Epithelial cell of esophagus (primary cell): ENCODE measurements at places on chromosomes 3 and 15.
A peak's percentile ranks its signal among the peaks of the same experiment; 100 is the strongest.

DNA sequence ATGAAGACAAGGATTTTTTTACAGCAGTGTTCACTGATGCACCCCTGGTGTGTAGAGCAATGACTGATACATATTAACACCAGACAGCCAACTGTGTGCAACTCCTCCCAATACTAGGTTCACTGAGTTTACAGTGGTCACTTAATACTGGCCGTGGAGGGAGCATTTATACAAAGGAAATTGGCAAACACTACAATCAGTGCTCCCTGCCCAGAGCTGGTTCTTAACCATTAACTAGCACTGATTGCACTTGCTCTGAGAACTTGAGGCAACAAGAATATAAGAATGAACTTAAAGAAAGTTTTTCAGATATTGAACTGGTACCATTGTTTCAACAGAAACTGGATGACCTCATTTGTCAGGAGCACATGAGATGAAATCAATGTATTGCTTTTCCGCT lies 110.6 kb downstream of the MAGI1 start:
- DNase-seq = no peak

GRCh38 chr15:58383876-58384275 lies 47.9 kb upstream of the LIPC start:
- DNase-seq = no peak

GRCh38 chr3:104429727-104430126 lies 937.0 kb upstream of the ALCAM start:
- no peak for DNase-seq

DNA sequence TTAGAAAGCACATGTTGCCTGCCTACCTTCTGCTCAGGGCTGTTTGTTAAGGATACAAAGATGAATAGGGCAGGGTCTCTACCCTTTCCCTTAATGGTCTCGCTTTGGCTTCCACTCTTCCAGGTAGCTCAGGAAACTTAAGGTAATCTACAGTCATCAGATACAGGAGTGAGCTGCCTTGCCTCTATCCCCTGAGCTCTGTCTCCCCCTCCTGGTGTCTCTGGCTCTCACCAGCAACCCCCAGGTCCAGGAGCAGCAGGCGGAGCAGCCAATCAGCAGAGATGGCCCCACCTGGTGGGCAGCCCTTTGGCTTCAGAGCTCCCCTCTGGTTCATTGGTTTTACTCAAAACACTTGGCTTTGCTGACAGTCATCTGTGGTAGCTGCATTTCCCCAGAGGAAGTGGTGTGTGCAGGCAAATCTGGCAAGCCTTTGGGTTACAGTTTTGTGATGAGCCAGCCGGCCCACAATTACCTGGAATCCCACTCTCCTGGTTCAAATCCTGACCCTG lies 8.5 kb upstream of the CX3CR1 start:
- peak; percentile 86 for DNase-seq

GRCh38 chr15:100175406-100176114 lies 166.2 kb downstream of the ADAMTS17 start:
- DNase-seq = no peak

- no peak for DNase-seq
Observed at GRCh38 chr3:3646934-3647333, 152.3 kb upstream of the LRRN1 start.

GRCh38 chr3:7205962-7206361 lies 345.0 kb downstream of the GRM7 start:
- no peak for DNase-seq

- DNase-seq = no peak
Observed at GRCh38 chr3:191348098-191348497, 17.8 kb upstream of the UTS2B start.

GRCh38 chr3:70916375-70917055 lies 604.1 kb upstream of the MDFIC2 start:
- DNase-seq = peak; percentile 2

GRCh38 chr3:166080096-166080495 lies 242.9 kb upstream of the BCHE start:
- DNase-seq = no peak

GRCh38 chr3:104676241-104676640 lies 690.5 kb upstream of the ALCAM start:
- no peak for DNase-seq

- no peak for DNase-seq
Observed at GRCh38 chr3:9021271-9022009, 58.2 kb upstream of the RAD18 start.

DNA sequence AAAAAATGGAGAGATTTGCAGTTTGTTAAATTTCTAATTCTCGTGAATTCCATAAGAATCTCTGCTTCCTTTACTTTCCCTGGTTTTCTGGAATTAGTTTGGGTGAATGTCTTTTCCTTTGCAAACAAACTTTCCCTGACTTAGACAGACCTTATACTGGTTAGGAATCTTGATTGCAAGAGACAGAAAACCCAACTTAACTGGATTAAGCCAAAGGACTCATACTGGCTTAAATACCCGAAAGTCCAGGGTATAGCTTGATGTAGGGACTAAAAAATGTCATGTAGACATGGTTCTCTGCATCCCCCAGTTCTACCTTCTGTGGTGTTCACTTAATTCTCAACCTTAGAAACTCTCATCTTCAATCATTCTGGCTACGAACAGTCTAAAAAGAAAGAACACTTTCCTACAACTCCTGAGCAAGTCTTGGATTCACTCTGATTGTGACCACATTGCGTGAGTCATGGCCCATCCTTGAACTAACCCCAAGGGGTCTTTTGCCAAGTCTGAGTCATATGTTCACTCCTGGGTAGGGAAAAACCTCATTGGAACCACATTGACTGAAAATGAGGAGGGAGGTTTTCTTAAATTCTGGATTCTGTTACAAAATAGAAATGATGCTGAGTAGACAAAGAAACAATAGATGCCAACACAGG lies 136.0 kb upstream of the DAZL start:
- DNase-seq = peak; percentile 66

DNA sequence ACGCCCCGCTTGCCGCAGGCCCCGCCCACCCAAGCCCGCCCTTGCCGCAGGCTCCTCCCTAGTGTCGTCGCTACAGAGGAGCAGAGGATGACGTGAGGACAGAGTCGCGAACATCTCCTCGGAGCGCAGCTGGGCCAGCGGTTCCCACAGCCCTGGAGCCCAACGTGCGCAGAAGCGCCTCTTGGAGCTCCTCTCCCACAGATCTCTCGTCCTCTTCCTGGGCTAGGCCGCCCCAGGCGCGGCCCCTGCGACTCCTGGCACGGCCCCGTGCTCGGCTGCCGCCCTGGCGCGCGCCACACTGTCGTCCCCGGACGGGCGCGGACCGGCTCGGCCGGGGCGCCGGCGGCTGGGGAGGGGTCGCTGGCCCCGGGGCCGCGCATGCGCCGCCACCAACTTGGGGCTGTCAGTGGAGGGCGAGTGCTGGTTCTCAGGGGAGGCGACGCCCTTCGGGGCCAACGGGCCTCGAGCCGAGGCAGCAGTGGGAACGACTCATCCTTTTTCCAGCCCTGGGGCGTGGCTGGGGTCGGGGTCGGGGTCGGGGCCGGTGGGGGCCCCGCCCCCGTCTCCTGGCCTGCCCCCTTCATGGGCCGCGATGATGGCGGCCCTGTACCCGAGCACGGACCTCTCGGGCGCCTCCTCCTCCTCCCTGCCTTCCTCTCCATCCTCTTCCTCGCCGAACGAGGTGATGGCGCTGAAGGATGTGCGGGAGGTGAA lies at the start of gene TRPC1:
TRPC1 (plus strand) TSS at position 67 of the 714 bp plus-strand sequence; CDS start at position 593, 526 bp downstream.
- peak; percentile 84 for DNase-seq

- no peak for DNase-seq
Observed at GRCh38 chr3:45910892-45911291, 24.5 kb downstream of the CCR9 start.

DNA sequence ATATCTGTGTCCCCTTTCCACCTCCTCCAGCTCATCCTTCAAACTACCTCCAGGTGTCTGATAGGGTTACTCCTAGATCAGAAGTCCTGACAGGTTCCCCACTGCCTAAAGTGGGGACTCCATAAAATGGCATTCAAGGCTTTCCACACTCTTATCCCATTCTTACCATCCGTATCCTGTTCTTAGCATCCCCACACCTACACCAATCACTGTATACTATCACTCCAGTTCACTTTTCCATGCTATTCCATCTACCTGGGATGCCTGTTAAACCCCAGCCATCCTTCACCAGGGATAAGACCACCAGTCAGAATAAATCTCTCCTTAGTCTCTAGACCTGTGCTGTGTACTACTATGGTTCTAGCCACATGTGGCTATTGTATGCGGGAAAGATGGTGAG lies 19.1 kb downstream of the SSR3 start:
- DNase-seq = no peak

DNA sequence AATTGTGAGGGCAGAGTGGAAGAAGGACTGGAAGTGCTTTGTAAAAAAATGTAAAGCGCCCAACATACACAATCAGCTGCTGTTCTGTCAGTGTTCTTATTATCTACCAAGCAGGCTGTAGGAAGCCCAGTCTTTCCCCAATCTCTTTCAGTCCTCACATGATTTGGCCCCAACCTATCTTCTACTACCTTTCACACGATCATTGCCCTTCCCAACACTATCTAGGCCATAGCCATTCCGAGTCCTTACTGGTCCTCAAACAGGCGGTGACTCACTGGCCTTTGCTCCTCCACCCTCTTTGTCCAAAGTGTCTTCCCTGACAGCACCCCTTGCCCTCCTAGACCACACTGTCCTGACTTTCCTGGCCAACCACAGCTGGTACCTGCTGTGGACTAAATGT lies 861 bp upstream of the RFT1 start:
- DNase-seq = no peak

DNA sequence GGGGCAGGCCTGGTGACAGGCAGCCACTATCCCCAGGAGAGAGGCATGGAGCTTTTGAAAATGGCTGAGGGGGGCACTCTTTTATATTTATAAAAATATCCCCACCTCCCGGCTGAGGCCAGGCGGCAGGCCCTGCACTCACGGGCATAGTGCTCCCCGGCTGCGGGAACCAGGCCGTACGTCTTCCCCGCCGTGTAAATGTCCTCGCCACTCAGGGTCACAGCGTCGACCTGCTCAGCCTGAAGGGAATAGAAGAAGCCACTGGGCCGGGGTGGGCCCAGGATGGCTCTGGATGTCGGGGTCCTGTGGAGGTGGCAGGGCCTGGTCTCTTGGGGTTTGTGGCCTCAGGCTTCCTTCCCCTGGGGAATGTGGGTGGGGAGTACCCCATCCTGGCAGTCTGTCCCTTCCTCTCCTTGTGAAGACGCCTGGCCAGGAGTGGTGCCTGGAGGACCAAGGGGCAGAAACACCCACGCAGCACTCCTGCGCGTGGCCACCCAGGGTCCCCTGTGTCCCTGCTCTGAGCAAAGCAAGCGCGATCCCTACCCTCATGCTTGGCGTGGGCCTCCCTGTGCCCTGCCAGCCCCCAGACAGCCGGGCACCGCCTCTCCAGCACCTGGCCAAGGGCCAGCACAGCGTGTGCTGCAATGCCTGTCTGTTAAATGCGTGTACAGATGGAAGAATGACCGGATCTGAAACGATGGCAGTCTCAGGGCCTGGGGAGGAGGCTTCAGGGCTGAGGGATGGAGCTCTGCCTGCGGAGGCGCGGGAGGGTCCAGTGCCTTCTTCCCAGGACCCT lies 18.9 kb downstream of the MELTF start:
- DNase-seq = no peak

DNA sequence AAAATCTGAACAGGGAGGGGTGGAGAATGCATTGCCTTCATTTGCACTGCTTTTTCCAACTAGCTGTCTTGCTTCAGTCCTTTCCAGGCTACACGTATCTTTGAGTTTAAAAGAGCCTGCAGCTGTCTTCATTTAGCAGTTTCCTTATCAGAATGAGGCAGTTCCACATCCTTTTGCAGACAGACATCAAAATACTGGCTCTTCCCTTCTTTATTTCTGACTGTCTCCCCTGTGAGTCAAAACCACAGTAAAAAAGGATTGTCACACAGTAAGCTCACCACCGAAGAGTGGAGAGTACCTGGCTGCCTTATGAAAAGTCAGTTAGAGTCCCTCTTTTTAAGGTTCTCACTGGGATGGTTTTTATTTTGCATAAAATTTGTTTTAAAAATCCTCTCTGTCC lies 205.5 kb upstream of the CD96 start:
- DNase-seq = no peak

DNA sequence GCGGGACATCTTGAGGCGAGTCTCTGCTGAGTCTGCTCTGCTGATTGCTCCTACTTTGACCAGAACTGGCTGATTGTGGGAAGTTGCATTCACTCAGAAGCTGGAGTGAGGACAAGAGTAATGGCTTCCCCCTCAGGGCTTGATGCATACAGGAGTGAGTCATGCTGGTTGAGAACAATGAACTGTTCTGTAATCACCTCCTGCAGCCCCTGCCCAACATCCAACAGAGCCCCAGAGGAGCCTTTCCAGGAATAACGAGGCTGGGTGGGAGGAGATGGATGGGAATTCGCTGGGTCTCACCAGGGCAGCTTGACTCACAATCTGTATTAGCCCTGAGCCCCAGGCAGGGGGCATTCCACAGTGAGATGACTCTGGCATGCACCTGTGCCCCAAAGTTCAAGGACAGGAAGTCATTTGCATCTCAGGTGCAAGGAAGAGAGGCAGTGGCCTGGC lies 85.0 kb downstream of the RAB11A start:
- peak; percentile 72 for DNase-seq

- DNase-seq = peak; percentile 34
Observed at GRCh38 chr3:171375666-171376595, 84.3 kb downstream of the TNIK start.

- DNase-seq = peak; percentile 84
Observed at GRCh38 chr3:196563721-196564225, 4.6 kb downstream of the WDR53 start.

DNA sequence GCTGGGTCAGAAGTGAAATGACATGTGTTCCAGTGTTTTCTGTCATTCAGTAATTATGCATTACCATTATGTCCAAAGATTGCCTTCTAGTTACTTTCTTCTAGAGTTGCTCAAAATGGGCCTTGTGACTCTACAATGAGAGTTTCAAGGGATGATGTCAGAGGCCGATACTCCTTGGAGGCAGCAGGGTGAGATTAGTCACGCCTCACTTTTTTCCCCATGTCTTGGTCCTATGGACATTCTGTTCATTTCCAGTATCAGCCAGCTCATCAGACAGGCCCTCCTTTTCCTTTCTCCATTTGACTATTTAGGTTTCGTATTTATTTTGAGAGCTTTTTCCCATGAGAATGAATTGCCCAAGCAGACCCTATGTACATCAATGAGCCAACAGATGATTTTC lies 17.5 kb downstream of the VGLL3 start:
- DNase-seq = peak; percentile 99

GRCh38 chr15:47412136-47412535 lies 305.2 kb upstream of the SEMA6D start:
- no peak for DNase-seq

DNA sequence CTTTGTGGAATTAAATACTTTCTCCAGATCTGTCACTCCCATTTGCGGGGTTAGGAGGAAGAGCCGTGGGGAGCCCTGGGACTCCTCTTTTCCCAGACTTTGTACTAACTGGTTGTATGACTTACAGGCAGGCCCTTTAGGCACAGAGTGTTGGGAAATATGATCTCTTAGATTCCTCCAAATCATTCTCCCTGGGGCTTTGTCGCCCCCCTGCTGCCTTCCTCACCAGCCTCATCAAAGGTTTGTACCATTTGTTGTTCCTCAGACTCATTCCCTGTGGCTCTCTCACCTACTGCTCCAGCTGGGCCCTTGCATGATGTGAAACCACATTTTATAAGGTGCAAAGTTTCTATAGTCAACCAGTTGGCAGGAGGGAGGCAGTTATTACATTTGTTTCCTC lies 56.4 kb downstream of the CRYGS start:
- no peak for DNase-seq

- DNase-seq = no peak
Observed at GRCh38 chr3:37024820-37025405, 31.6 kb downstream of the MLH1 start.

- DNase-seq = peak; percentile 47
Observed at GRCh38 chr15:76059320-76060117, at the start of gene TMEM266. TMEM266 (plus strand) TSS chr15:76059985; CDS start chr15:76134264, 74,279 bp downstream.
